Stimulated activated CD8-positive, alpha-beta memory T cell treated with anti-CD3 and anti-CD28 coated beads, Interleukin-15, amount 100 ng/mL, for 48 hours (primary cell): ENCODE measurements at places on chromosomes 5 and 9.
A peak's percentile ranks its signal among the peaks of the same experiment; 100 is the strongest.

DNA sequence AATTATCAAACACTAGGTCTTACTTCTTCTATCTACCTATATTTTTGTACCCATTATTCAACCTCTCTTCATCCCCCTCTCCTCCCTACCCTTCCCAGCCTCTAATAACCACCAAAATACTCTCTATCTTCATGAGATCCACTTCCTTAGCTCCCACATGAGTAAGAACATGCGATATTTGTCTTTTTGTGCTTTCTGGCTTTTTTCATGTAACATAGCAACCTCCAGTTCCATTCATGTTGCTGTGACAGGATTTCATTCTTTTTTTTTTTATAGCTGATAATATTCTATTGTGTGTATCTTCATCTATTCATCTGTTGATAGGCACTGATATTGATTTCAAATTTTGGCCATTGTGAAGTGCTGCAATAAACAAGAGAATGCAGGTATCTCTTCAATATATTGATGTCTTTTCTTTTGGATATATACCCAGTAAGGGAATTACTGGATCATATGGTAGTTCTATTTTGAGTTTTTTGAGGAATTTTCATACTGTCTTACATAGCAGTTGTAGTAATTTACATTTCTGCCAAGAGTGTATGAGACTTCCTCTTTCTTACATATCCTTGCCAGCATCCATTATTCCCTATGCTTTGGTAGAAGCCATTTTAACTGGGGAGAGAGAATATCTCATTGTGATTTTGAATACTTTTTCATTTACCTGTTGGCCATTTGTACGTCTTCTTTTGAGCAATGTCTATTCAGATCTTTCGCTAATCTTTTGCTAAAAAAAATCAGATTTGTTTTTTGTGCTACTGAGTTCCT is 156.8 kb downstream of the DCP2 start:
- no peak for DNase-seq

DNA sequence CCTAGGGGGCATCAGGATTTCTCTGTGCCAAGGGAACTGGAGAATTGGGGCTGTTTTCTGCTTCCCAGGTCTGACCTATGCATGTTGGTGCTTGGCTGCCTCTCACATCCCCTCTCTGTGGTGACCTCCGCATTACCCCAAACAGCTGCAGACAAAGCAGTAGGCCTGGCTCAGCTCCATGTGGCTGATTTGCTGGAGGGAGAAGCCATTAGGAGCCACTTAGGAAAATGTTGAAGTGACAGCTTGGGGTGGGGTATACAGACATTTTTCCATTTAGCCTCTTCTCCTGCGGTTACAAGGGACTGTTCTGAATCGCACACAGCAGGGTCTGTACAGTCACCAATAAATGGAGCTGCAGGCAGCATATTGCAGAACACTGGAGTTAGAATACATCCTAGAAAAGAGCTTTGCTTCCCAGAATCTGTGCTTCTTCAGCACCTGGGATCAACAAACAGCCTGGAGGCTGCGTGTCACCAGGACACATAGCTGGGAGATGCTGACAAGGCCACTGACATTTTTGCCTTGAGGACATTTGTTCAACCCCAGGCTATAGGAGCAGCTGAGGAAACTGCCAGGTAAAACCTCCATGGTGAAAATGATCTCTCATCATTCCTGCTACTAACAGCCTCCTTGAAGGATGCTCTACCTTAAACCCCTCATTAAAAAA is 335.3 kb downstream of the DIRAS2 start:
- DNase-seq, result no peak

DNA sequence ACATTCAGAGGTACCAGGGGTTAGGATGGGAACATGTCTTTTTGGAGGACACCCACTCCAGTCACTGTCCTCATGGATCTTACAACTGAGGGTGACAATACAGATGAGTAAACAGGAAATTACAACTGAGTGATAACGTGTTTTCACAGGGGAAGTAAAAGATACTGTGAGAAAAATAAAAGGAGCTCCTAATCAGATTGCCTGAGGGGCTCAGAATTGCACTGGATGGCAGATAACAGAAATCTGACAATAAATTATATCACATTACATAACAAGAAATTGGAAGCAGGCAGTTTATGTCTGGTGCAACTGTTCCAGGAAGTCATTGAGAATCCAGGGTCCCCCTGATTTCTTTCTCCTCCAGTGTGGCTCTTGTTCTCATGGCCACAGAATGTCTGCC is 40.1 kb upstream of the PCSK1 start:
- DNase-seq, result no peak

- no peak for DNase-seq
Observed at GRCh38 chr5:135600971-135601381, 22.2 kb upstream of the CXCL14 start.

GRCh38 chr5:11992518-11992917 is 88.3 kb upstream of the CTNND2 start:
- DNase-seq, result no peak

GRCh38 chr5:10633271-10634049 is 69.6 kb downstream of the ANKRD33B start:
- DNase-seq, result no peak

- DNase-seq, result no peak
Observed at GRCh38 chr5:150318613-150319483, 16.1 kb upstream of the ARSI start.

DNA sequence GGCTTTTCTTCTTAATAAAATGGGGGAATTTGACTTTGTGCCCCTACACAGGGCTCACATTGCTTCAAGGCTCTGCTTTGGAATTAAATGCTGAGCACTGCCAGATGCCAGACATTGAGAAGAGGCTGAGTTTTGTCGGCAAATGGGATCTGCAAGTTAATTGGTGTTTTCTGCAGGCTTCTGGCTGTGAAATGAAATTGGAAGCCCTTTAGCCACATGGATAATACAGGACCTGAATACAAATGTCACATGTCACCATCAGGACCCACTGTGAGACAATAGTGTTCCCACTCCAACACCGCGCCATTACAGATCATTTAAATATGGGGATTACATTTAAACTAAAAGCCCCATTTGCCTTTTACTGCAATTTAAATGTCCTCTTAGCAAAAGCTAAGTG is 164.4 kb downstream of the ZSWIM6 start:
- no peak for DNase-seq

DNA sequence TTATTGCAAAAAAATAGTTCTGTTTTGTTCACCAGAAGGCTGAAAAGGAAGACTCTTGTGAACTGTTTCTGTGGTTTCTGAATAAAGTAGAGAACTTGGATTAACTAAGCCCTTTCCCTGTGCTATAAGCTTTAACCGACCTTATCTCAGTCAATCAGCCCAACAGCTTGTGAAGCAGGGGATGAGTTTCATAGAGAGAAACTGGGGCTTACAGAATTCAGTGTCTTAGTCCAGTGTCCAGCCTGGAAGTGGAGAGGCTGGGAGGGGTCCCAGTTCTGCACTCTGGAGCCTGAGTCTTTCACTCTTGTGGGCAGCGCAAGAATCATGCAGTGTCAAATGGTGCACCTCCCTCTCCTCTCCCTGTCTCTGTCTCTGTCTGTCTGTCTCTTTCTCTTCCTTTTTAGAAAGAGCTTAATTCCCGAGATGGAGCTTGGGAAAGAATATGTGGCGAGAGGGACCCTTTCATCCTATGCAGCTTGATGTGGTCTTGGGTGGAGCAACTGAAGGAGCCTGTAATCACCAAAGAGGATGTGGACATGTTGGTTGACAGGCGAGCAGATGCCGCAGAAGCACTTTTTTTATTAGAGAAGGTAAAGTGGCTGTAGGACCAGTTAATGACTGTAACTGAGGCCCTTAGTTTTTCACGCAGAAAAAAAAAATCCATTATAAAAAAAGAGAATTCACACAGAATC is 17.0 kb downstream of the PTPDC1 start:
- no peak for DNase-seq

- no peak for DNase-seq
Observed at GRCh38 chr5:159058716-159059636, 40.7 kb downstream of the EBF1 start.

- DNase-seq, result no peak
Observed at GRCh38 chr5:107639990-107640389, 30.7 kb downstream of the EFNA5 start.

DNA sequence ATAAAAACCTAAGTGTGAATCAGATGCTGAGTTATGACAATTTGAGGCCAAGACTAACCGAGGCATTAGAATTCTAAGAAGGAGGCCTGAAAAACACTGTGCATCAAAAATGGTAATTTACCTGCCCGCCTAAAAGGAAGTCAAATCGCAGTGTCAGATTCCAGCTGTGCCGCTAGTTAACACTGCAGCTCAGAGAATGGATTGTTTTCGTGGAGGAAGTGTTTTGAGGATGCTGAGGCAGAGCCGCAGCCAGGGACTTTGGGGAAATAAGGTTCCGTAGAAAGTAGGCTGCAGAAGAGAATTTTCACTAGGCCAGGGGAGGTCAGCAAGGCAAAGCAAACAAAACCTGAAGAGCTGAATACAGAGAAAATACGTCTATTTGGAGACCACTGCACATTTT is 226.4 kb upstream of the ISL1 start:
- DNase-seq, result no peak

DNA sequence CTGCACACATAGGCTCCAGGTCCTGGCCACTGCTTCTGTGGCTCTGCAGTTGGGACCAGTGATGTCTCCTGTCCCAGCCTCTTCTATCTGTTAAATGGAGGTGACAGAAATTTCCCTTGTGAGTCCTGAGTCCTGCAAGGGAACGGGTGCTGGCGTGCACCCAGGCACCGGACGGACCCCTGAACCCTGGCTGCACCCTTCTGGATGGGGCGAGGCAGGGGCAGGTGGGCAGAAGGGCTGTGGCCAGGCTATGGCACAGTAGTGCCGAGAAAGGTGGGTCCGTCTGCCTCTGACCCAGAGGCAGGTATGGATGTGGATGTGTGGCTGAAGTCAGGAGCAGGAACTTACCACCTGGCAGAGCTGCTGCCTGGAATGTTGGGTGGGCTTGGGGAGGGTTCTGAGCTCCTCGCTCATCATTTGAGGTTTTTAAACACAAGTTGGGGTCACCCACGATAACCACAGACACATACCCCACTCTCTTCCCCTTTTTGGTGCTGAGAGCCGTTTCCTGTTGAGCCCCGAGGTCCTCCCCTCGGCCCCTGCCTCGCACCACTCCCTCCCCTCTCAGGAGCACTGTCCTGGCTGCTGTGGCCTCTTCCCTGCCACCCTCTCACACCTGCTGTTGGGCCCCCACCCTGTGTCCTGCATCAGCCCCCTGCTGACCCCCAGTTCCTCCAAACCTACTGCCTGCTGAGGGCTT is 82.0 kb downstream of the COL5A1 start:
- DNase-seq, result no peak

DNA sequence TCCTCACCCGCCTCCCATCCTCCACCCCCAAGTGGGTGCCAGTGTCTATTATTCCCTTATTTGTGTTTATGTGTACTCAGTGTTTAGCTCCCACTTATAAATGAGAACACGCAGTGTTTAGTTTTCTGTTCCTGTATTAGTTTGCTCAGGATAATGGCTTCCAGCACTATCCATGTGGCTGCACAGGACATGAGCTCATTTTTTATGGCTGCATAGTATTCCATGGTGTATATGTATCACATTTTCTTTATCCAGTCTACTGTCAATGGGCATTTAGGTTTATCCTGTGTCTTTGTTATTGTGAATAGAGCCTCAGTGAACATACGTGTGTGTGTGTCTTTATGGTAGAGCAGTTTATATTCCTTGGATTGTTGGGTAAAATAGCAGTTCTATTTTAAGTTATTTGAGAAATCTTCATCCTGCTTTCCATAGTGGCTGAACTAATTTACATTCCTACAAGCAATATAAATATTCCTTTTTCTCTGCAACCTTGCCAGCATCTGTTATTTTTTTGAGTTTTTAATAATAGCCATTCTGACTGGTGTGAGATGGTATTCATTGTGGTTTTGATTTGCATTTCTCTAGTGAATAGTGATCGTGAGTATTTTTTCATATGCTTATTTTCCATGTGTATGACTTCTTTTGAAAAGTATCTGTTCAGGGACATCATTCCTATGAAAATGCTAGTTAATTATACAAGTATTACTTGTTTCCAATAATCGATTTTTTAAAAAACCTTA is 164.0 kb upstream of the CCDC152 start:
- DNase-seq, result no peak

- DNase-seq, result no peak
Observed at GRCh38 chr5:14343376-14343775, 200.2 kb downstream of the TRIO start.

- no peak for DNase-seq
Observed at GRCh38 chr5:1642221-1642620, 118.5 kb upstream of the LPCAT1 start.

GRCh38 chr5:42993516-42994245 is 46.4 kb downstream of the ANXA2R start:
- DNase-seq, result no peak

DNA sequence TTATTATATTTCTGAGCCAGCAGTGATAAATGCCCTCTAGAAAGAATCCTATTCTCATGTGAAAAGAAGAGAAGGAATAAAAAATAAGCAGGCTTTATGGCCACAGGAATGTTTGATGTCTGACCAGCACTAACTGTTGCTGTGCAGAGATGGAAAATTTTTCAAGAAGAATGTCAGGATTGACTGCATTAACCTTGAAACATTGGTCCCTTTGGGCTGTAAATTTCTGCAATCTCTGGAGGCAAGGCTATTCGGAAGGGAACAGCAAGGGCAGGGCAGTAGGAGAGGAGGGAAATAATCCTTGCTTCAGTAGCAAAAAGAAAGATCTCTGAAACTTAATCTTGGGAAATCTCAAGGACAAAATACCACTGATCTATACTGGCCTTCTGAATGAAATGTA is 415.2 kb downstream of the DNAH5 start:
- DNase-seq, result no peak

DNA sequence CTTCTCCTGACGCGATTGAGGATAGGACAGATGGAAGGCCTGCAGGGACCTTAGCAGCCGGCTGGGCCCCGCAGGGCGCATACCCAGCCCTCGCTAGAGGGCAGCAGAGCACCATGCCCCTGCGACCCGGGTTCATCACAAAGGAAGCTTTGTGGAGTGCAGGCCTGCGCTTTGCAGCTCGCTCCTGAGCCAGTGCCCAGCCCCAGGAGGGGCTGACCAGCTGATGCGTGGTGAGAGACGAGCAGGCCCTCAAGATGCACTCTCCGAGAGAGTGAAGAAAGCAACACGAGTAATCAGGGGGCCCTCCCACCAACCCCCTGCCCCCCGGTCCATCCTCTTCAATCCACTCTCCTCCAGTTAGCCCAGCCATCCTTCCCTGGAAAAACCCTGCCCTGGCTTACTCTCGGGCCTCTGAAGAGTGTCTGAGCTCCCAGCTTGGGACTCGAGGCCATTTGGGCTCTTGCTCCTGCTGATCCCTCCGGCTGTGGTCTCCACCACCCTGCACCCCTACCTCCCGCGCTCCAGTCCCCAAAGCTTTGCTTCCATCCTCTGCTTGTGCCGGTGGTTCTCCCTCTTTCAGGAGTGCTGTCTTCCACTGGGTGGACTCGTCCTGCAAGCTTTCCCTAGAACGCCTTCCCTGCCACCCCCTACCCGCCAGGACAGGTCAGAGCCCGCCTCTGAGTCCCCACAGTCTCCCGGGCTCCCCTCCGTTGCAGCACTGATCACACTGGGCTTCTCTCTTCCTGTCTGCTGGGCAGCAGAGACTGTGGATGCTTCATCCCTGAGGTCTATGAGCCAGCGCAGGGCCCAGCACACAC is 9.1 kb upstream of the KIF12 start:
- peak; percentile 41 for DNase-seq

GRCh38 chr9:5445886-5446285 is 4.5 kb upstream of the CD274 start:
- no peak for DNase-seq
